Activated CD4-positive, CD25-positive, alpha-beta regulatory T cell treated with anti-CD3 and anti-CD28 coated beads, Interleukin-2, amount 50 U/mL, for 24 hours (primary cell): ENCODE measurements at places on chromosomes 7 and 10.

- ATAC-seq = no peak
These were observed 41.0 kb upstream of the TMEM248 start for GRCh38 chr7:66880053-66880452.

DNA sequence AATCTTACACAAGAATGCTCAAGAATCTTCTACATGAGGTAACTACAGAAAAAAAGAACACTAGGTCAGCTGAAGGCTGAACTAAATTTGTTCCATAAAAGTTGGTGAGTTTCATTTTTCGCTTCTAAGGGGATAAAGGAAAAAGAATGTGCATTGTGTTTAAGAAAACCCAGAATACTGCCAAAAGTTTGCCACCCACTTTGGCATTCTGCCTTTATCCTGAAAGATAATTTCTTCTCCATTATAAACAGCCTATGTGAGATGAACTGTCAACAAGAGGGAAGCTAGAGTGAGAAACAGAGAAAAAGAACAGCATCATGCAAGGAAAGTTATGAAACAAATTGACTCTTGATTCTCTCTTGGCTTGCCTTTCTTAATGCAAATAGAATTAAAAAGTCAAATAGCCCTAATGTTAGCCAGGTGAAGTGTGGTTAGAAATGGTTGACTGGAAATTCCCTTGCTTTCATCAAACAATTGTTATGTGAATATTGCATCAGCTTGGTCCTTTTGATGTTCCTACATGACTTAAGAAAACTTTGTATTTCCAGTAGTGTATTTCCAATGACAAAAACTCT lies 25.8 kb downstream of the STEAP1 start:
- ATAC-seq = no peak

DNA sequence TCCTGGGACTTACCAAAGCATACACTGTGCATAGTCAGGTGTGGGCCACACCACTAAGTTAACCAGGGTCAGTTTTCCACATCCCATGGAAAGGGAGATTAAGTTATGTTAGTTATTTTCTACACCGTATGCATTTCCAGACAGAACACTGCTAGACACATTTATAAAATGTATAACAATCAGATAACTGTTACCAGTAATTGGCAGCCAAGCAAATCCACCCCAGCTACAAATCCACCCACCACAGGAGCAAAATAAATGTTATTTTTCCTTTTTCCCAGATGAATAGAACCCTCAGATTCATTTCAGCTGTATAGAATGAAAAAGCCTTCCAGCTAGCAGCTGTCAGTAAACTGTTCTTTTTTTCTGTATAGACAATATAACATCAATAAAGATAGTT lies 256.9 kb upstream of the FZD1 start:
- ATAC-seq = no peak

DNA sequence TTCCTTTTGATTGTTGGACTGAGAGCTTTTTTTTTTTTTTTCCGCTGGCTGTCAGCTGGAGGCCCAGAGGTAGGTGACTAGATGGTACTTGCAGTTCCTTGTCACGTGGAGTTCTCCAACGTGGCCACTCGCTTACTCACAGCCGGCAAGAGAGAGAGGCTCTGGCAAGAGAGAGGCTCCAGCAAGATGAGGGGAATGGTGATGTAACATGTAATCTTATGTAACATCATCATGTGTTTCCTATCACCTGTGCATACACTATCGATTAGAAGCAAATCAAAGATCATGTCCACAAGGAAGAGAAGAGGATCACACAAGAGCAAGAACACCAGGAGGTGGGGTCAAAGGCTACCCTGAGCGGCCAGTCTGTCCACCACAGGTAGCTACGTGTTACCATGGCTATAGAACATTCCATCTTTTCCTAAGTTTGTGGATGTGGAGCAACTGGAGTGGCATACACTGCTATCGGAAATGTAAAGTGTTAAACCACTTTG lies 4.0 kb upstream of the BORCS7 start:
- no peak for ATAC-seq

GRCh38 chr7:128735436-128735835 lies 3.7 kb upstream of the CALU start:
- no peak for ATAC-seq

DNA sequence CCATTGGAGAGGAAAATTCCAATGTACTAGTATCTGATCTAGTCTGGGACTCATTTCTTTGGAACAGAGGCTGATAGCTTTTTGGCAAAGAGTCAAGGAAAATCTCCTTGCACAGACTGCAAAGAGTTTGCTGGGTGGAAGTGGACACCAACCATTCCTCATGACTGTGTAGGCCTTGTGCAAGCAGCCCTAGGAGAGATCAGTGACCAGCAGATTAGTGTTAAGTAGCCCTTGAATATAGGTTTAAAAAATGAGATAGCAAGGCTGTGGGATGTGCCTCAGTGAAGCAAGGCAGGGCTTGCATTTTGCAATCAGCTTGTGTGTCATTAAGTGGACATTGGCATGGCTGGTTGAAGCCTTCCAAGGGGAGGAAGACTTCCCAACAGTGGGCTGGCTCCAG lies 341.6 kb downstream of the PLXNA4 start:
- ATAC-seq = no peak

- ATAC-seq = no peak
These were observed 87.3 kb downstream of the BEND7 start for GRCh38 chr10:13441476-13441875.

DNA sequence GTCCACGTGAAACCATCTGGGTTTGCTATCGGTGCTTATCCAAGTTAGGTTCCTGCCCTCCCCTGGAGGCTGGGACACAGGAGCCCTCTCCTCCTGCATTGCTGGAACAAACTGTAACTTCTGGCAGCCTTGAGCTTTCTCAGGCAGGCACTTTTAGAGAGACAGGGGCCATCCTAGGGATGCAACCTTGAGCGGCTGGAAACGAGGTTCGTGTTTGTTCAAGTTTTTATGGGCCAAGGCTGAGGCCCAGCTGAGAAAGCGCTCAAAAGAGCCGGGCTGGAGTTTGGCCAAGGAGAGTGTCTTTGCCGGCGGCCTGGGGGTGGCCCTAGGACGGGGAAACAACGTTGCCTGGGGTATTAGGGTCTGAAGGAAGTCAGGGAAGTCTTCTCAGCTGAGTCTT lies 5.5 kb upstream of the MMD2 start:
- no peak for ATAC-seq

DNA sequence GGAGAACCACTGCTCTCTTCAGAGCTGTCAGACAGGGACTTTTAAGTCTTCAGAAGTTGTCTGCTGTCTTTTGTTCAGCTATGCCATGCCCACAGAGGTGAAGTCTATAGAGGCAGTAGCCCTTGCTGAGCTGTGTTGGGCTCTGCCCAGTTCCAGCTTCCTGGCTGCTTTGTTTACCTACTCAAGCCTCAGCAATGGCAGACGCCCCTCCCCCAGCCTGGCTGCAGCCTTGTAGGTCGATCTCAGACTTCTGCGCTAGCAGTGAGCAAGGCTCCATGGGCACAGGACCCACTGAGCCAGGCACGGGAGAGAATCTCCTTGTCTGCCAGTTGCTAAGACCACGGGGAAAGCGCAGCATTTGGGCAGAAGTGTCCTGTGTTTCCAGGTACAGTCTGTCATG lies 12.1 kb upstream of the CPA2 start:
- ATAC-seq = no peak

GRCh38 chr10:68647672-68648341 lies 73.2 kb upstream of the CCAR1 start:
- no peak for ATAC-seq

DNA sequence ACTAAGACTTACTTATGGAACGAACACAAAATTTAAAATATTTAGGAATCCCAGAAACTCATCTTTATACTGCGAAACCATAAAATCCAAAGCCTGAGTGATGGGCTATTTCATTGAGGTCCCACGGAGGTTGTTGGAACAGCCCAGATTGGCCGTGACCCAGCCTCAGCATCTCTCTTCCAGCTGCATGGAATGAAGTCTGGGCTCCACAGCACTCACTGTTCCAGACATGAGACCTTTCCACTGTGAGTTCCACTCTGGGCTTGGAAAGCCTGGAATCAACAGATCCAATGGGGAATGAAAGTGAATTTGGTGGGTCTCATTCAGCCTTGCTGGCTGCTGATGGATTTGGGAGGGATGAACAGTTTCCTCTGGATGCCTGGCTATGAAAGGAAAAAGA lies 184.9 kb downstream of the EMX2 start:
- ATAC-seq = no peak

DNA sequence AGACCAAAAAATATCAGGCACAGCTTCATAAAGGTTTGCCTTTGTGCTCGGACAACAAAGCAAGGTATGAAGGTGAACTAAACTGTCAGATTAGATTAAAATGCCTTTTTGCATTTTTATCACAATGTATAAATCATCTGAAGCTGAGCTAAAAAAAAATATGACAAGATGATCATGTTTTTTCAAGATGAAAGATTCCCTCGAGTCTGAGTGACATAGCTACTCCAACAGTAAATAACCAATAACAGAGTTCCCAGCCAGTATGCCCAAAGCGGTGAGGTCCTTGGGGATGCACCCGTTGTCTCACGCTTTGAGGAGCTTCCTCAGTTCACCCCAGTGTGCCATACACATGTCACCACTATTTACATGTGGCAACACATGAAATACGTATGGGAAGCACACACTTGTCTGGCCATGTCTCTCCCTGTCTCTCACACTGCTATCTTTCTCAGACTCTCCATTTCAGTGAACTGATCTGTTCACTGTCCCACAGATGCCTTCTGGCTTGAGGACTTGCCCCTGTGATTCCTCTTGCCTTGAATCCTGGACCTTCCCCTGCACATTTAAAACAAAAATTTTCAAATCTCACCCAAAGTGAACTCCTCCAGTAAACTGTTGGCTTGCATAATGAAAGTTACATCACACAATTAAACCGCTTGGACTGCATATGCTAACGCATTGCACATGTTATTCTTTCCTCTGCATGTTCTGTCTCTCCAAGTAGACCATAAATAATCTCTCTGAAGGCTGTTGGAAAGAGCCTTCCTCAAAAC lies 2.6 kb upstream of the PIK3CG start:
- no peak for ATAC-seq

DNA sequence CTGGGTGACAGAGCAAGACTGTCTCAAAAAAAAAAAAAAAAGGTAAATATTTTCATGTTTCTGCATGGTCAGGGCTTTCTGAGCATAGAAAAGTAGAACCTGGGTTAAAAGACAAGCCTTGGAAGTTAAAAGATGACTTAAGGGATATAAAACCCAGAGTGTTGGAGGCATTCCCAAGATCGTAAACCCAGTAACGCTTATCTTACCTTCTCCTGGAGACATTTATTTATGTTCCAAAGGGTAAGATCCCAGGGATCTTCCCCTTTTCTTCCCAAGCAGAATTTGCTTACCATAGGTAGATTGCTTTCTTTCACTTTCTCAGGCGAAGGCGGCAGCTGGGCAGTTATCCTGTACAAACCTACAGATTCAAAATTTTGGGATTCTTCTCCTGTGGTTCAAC lies 22.2 kb downstream of the SUGCT start:
- ATAC-seq = no peak

GRCh38 chr7:25771491-25771890 lies 380.5 kb upstream of the NFE2L3 start:
- no peak for ATAC-seq
